ENCODE measurements at places on chromosomes 11 and 22.

DNA sequence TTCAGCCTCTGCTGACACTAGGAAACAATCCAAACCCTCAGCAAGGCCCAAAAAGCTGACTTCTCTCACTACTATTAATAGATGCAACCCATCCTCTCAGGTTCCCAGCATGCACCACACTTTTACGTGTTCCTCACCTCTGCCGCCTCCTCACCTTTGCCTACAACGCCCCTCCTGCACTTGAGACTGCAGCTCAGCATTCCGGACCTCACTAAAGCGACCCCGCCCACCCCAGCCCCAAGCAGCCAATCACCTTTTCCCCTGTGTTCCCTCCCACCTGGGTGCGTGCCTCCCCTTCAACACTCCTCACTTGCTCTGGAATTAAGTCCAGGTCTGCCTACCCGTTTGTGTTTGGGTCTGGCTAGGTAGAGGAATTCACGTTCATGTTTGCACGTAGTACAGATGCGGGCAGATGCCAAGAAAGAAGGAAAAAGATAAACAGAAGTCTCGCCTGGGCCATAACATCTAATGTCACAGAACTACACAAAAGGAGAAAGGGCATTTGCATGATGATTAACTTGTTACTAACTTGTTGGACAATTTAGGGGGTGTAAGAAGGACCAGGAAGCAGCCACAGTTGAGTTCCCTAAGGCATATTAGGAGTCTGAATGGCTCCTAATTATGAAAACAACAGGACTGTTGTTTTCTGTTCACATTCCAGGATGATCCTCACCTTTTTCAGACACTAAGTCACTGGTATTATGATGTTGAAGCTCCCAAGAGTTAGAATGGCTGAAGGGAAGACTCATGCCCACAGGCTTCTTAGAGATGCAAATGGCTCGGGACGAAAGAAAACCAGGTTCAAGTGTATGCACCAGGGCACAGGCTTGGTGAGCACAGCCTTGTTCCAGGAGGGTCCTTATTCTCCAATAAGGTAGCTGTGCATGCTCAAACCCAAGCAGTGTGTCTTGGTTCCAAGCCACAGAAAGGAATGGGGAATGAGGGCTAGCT lies 102.2 kb downstream of the MICAL3 start:
- no peak for DNase-seq

DNA sequence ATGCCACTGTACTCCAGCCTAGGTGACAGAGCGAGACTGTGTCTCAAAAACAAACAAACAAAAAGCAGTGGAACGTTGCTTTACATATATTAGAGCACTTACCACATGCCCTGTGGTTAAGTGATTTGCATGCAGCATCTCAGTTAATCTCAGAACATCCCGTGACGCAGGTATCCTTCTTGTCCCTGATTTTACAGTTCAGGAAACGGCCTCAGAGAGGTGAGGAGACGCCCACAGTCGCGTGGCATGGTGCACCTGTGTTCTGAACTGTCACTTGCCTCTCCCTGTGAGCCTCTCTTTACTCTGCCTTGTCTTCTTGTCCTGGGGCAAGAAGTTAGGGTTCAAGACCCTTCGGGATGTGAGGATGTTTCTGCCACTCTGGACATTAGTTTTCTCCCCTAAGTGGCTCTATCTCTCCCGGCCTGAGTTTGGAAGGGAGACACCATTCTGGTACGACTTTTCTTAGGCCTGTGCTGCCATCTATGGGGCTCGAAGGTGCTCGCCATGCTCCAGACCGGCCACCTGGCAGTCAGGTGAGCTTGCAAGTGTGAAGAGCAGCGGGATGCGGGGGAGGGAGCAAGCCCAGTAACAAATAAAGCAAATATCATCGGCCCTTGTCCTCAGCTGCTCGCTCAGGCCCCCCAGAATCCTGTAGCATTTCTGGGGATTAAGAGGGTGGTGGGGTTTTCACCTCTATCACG lies 25.6 kb downstream of the YWHAH start:
- DNase-seq, result no peak

GRCh38 chr11:128289048-128289447 lies 298.3 kb downstream of the ETS1 start:
- DNase-seq, result no peak

- no peak for DNase-seq
These were observed 321.7 kb upstream of the PLET1 start for GRCh38 chr11:112582366-112582765.

DNA sequence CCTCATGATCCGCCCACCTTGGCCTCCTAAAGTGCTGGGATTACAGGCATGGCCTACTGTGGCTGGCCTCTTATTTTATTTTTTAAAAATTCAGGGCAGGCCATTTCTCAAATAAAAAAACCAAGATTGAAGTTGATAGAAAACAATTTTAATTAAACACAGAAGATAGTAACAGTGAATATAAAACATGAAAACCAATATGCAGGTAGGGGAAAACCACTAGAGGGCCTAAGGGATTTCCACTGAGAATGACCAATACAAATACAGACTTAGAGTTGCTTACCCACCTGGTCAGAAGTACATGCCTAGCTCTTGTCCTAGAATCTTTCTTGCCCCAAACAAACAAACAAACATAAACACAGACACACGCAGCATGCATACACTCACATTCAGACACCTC lies 1.7 kb upstream of the RTCB start:
- DNase-seq, result no peak

DNA sequence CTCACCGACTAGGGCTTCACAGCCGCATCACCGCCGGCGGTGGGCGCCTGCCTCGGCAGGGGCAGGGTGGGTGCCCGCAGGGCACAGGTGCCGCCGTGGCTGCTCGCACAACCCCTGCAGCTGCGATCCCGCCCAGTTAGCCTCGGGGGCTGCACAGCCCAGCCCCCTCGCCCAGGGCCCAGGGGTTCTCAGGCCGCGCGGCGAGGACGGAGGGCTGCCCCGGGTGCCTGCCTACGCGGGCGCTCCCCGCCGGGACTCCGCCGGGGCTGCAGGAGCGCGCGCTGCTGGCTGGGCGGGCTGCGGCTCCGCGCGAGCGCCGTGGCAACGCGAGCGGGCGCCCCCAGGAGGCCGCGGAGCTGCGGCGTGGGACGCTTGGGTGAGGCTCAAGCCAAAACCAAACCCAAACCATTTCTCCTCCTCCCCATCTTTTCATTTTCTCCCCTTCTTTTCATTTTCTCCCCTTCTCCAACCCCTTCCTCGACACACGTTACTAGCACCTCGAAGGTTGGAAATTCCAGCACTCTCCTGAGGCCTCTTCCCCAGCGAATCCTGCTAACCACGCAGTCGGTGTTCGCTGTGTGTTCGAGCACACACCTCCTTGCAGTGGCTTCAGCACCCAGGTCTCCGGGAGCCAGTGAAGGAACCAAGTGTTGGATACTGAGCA lies at the start of gene MICAL3:
Gene MICAL3 (minus strand): TSS at position 286 of the 664 bp plus-strand sequence. CDS start 117,749 bp downstream, outside the sequence.
- DNase-seq, result peak; percentile 40

- no peak for DNase-seq
These were observed 189.6 kb upstream of the SYN3 start for GRCh38 chr22:33247758-33248157.

- DNase-seq, result no peak
These were observed 30.1 kb upstream of the OAF start for GRCh38 chr11:120180551-120181232.

- no peak for DNase-seq
These were observed 3.8 kb upstream of the OR52I2 start for GRCh38 chr11:4577761-4578160.

DNA sequence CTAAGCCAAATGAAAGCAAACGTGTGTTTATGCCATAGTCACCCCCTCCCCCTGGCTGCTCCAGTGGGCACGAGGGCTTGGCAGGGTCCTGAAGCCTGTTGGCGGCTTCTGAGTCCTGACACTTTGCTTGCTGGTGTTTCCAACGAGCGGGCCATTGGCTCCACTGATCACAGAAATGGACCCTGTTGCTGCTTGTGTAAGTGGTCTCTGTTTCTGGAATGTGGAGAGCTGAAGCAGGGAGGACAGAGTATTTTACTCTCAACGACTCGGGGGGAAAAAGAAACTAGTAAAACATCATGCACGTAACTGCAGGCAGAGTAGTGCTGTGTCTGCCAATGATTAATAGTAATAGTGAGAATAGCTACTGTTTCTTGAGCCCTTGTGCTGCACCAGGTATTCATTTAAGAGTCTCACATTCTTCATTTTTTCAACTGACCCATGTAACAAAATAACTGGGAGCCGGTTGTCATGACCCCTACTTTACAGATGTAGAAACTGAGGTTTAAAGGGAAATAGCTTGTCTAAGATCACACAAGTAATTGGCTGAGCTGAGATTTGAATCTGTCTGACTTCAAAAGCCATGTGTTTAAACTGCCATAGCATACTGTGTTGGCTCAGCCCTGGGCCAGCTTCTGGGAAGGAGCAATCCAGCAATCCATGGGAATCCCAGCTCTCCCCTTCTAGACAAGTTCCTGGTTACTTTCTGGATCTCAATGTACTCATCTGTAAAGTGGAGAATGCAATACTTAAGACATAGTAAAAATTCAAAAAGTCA lies 526.7 kb downstream of the INSC start:
- DNase-seq, result no peak

GRCh38 chr22:22785316-22786065 lies 102.1 kb upstream of the IGLL5 start:
- DNase-seq, result no peak

- no peak for DNase-seq
These were observed 16.2 kb upstream of the CWF19L2 start for GRCh38 chr11:107473792-107474191.

GRCh38 chr11:65900125-65900898 lies at the start of gene FOSL1:
FOSL1 (minus strand) TSS chr11:65900388; CDS start chr11:65900339, 49 bp downstream.
- peak; percentile 89 for DNase-seq

GRCh38 chr22:50274311-50274710 lies 4.1 kb upstream of the MAPK11 start:
- DNase-seq, result peak; percentile 25

DNA sequence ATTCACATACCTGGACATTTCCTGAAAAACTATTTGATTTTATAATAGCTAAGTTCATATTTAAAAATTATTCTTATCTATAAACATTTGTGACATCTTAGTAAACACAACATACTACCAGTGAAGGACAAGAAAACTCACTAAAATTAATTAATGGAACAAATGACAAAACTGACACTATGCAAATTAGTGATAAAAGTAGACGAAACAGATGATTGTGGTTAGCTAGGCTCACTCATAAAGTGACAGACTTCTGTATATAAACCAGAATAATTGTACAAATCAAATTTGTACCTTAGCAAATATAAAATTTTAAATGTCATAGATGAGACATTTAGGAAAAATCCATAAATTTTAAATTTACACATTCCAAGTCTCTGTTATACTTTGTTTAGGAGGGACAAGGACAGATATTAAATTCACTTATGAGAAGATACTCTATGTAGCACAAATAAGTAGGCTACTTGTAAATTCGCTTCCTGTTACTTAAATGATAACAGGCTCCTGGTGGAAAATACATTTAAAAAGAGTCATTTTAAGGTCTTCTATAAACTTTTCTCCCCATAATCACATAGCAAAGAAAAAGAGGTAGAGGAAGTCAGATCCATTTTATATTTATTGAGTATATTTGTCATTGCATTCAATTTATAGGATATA lies 81.2 kb downstream of the KIF18A start:
- no peak for DNase-seq

GRCh38 chr11:92524542-92524941 lies 299.9 kb downstream of the FAT3 start:
- DNase-seq, result no peak

DNA sequence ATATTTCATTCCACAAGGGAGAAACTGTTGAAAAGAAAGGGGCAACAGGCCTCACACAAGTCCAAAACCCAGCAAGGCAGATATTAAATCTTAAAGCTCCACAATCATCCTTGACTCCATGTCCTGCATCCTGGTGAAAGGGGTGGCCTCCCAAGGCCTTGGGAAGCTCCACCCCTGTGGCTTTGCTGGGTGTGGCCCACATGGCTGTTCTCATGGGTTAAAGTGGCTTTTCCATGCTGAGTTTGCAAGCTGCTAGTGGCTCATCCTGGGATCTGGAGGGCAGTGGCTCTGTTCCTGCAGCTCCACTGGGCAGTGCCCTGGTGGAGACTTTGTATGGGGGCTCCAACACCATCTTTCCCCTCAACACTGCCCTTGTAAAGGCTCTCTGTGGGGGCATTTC lies 106.4 kb downstream of the CTNND1 start:
- no peak for DNase-seq

DNA sequence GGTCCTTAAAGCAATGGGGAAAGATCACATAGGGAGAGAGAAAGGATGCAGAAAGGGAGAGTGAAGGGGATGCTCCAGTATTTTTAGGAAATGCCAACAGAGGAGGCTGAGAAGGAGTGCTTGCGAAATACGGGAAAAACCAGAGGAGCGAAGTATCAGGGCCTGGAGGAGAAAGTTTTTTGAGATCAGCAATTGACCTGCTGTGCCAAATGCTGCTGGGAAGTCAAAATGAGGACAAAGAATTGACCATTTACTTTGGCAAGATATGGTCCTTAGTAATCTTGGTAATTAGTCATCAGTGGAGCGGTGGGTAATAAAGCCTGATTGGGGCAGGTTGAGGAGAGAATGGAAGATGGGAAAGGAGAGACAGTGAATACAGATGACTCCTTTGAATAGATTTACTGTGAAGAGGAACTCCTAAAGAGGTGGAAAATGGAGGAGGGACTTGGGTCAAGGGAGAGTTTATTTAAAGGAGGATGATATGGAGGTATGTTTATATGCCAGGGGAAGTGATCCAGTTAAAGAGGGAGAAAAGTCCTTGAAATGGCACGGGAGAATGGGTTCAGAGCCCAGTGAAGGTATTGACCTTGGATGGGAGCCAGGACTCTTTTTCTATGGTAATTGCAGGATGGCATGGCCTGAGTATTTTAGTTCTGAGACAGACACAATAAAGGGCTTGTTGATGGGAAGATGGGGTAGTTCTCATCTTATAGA lies 111.5 kb downstream of the PKNOX2 start:
- DNase-seq, result no peak

DNA sequence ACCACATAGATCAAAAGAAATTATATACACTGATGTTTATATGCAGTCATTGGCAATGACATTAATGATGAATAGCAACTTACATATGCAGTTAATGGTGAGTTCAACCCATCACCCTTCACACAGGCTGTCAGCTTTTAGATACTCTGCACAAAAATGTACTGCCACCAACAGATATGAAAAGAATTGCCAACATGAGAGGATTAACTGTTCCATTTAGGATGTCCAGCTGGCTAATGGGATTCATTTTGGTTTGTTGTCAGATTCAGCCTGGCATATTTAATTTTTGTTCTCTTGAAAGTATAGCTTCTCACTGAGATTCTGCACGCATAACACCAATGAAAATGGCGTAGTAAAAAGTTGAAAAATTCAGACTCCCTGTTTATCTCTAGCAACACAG lies 554.0 kb upstream of the ARHGAP42 start:
- no peak for DNase-seq

DNA sequence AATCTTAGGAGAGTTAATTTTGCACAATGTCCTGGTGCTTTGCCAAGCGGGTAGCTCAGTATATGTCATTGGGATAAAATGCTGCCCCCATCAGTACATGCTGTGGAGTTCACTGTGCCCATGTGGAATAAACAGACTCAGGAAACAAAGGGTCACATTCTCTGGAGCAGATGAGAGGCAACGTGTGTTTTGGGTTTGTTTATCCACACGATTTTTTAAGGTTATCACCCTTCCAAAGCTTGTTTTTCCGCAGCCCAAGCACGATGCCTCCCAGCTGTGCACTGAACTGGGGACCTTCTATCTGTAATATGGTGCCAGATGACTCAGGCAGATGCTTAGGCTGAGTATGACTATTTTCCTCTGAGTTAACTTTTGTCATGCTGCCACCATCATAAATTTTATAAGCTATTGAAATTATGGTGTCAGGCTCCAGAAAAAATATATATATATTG lies 6.5 kb downstream of the OR4D6 start:
- DNase-seq, result no peak
